Activated naive CD4-positive, alpha-beta T cell treated with anti-CD3 and anti-CD28 coated beads for 36 hours (primary cell): ENCODE measurements at places on chromosomes 2 and 18.
A peak's percentile ranks its signal among the peaks of the same experiment; 100 is the strongest.

GRCh38 chr2:10412380-10412779, 35.7 kb downstream of the ODC1 start:
- peak; percentile 69 for DNase-seq

DNA sequence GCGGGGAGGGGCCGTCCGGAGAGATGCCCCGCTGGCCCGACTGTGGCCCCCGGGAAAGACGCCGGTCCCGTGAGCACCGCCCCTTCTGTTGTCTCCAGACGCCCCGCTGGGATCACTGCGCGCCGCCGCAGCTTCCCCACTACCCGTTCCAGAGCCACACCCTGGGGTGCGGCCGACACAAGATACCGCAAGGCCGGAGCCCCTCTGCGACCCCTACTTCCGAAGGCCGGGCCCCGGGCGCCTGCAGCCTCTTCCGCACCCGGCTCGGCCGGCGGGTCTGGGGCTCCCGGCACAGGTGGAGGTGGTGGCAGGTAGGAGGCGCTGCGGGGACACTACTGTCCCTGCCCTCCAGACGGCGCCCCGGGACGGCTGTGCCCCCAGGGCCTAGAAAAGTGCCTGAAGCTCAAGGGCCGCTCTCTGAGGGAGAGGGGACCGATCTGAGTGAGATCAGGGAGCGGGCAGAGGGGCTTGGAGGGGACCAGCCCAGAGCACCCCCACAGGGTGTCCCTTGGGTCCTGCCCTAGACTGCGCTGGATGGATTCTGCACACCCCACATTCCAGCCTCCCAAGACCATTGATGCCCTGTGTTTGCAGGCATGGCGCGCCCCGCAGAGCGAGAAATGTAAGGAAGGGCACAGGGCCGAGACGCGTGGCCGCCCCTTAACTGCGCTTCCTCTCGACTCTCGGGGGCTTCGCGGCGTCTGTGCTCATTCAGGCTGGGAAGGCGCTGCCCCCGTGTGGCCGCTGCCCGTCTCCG, 80.0 kb downstream of the GFPT1 start:
- peak; percentile 76 for DNase-seq

GRCh38 chr2:173218326-173219056, 136.2 kb upstream of the CDCA7 start:
- no peak for DNase-seq

GRCh38 chr2:216094701-216095100, 13.0 kb downstream of the TMEM169 start:
- no peak for DNase-seq

DNA sequence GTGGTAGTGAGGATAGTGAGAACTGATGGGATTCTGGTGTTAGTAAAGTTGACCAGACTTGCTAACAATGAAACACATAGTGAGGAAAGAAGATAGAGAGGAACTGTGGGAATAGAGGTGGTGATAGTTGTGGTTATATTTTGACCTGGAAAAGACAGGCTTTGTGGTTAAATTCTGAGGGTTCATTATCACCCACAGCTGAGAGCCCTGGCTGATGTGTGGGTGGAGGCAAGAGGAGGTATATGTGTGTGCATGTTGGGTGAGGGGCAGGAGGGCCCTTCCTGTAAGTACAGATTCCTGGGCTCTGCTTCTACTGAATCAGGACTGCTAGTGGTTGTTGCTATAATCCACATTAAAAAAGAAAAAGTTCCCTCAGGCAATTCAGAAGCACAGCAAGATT, 26.2 kb upstream of the TMEM163 start:
- DNase-seq, result no peak

DNA sequence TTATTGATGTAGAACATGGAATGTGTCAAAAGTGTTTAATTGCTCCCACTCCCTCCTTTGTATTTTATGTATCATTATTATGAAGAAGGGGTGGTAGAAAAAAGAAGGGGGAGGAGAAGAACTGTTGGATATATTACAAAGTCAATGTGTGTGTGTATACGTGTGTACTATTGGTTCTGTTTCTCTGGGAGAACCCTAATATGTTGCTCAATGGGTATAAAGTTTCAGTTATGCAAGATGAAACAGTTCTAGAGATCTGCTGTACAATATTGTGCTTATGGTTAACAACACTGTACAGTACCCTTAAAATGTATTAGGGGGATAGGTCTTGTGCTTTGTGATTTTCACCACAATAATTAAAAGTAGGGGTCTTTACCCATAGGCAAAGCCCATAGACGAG, 58.1 kb upstream of the ZC3H15 start:
- no peak for DNase-seq

GRCh38 chr2:226715347-226715990, 84.2 kb downstream of the IRS1 start:
- DNase-seq, result no peak

GRCh38 chr2:147405651-147406050, 439.2 kb upstream of the ACVR2A start:
- DNase-seq, result no peak

- no peak for DNase-seq
These were observed 148.9 kb downstream of the ZEB2 start for GRCh38 chr2:144370937-144371584.

GRCh38 chr18:64253222-64253621, 104.3 kb upstream of the LINC00305 start:
- no peak for DNase-seq

DNA sequence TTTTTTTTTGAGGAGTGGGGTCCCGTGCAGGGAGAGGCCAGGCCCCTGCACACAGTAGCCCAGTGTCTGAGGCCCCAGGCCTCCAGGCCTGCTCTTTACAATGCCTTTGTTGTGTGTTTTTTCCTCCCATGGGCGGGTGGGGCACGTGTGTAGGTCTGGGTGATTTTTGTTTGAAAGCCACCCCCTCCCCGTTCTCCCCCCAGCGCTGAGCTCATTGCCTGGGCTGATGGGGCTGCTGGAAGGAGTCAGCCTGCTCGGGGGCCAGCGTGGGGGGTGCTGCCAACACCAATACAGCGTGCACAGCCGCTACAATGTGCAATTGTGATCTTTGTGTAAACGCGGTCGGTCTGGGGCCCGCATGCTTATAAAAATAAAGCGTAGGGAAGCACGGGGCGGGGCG, 142.7 kb downstream of the DYSF start:
- DNase-seq, result no peak

DNA sequence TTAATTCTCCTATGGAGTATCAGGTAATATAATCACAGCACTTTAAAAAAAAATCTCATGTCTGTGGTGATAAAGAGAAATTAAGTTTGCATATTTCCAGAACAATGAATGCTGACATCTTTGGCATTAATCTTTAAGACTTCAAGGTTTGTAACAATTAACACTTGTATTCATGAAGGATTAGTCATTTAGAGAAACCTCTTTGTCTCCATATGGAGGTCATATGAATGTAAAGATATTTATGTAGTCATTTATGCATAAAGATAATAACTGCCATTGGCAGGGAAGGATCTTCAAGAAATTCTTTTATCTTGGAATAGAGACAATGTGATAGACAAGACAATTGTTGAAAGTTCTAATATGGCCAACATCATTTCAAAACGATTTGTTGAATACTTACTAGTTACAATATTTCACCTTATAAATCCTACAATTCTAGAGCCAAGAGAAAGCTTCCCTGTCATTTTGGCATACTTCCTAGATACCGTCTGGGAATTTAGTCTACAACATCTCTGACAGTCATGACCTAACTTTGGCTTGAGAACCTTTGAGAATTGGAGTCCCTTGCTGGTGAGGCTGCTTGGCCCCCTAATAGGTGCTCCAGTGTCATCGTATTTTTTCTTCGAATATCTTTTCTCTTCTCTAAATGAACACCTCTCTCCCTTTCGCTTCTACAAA, 33.6 kb downstream of the RASGRP3 start:
- no peak for DNase-seq

- no peak for DNase-seq
These were observed 142.2 kb downstream of the EPHA4 start for GRCh38 chr2:221429741-221430491.

DNA sequence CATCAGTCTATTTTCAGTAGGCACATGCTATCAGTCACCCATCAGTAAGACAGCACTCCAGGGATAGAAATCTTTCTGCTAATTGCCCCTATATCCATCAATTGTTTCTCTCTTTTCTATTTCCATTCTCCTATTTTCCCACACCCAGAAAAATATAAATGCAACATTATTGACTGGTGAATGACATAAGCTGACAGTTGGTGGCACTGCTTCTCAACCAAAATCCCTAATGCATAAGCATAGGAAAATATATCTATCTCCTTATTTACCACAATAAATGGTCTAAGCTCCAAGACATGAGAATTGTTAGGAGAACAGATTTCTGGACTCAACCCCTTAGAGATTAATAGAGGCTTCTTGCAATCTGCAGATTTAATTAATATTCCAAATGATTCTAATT, 64.0 kb upstream of the REG3A start:
- no peak for DNase-seq

- DNase-seq, result no peak
These were observed 71.2 kb upstream of the STPG4 start for GRCh38 chr2:47226132-47226922.

- no peak for DNase-seq
These were observed 179.4 kb upstream of the ARL4C start for GRCh38 chr2:234676109-234676782.

- no peak for DNase-seq
These were observed 34.2 kb downstream of the ATOH8 start for GRCh38 chr2:85787981-85788340.

DNA sequence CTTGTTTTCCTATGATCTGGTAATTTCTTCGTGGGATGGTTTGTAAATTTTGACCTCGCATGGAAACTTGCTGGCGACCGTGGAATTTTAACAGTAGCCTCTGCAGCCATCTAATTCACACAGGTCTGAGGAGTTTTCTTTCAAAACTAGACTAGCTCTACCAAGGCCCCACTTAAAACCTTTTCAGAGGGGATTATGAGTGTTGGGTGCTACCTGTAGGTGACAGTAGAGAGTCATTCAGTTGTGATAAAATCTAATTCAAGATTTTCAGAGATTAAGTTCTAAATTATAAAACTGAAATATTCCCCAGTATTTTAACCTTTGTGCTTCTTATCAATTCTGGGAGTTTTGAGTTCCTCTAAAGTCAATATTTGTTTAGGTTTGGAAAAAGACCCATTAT, 31.0 kb downstream of the THSD7B start:
- no peak for DNase-seq

GRCh38 chr2:158097481-158097880, 4.2 kb upstream of the UPP2 start:
- no peak for DNase-seq

DNA sequence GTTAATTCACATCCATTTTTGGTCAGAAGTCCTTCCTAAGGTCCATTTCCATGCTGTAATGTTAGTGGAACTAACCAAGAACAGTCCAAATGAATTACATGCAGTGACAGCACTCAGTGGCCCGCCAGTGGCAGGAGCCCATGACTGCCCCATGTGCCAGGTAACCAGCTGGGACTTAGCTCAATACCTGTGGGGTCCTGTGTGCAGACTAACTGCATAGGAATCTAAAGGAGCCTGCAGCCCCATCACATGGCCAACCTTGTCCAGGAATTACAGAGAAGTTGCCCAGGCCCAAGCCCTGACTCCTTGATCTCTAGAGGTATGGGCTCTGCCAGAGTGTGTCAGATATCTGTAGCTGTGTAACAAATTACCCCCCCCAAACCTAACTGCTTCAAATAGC, 35.4 kb upstream of the GPR17 start:
- DNase-seq, result peak; percentile 2

DNA sequence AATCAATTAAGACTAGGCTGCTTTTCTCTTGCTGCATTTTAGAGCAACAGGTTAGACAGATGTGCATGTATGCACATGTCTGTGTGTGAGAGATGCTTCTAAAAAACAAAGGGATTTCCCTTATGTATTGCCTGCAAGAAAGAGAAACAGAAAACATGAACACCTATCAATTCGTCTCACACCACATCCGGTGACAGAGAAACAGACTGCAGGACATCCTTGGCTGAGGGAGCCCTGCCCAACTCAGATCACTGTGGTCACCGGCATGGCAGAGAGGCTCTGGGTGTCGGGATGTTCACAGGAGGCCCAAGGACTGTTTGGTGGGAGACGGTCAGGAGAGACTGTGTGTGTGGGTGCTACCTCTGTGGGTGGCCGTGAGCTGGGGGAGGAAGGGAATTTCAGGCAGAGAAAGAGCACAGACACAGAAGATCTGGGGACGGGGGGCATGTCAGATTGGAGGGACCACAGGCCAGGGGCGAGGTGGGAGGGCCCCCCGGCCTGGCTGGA, 24.9 kb downstream of the FHL2 start:
- DNase-seq, result peak; percentile 10

GRCh38 chr2:184644685-184645084, 46.4 kb downstream of the ZNF804A start:
- DNase-seq, result no peak

DNA sequence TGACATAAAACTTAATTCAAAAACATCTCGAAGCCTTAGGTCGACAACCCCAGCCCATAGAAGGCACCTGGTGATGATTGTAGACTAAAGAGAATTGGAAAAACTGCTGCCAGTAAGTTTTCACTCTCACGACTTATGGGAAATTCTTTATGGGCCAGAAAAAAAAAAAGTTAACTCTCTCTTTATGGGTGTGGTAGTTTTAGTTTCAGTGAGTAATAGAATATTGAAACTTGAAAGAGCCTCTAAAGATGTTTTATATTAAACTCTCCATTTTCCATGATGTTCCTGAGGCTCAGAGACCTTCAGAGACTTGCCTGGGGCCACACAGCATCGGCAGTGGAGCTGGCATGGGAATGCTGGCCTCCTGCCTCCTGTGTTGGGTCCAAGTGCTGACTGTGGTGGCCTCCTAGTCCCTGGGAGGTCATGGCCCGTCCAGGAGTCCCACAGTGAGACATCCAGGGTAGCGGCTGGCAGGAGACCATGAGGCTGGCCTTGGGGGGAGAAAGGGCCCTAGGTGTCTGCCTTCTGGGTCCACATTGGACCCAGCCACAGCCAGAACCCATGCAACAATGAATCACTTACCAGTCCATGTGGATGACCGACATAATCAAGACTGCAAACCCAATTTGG, 158.9 kb downstream of the SEPTIN10 start:
- no peak for DNase-seq

DNA sequence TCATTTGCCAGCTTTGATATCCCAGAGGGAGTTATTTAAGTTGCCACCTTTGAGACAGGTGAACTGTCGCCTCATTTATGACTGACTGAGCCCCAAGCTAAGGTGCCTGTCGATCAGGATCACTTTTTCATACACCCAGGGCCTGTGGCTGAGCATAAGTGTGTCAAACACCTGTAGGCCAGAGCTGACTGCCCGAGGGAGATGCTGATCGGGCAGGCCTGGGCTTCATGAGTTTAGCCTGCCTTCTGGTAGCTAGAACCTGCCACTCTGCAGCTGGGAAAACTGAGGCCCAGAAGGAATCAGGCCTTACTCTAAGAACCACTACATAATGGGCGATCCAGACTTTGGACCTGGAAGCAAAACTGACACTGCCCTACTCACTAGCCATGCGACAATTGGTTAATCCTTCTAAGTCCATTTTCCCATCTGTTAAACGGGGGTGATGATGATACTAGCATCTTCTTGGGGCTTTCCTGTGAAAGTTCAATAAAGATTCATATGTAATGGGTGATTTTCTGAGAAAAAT, 188.7 kb upstream of the GLI2 start:
- no peak for DNase-seq

GRCh38 chr18:55841314-55841713, 253.3 kb upstream of the TCF4 start:
- no peak for DNase-seq

- DNase-seq, result no peak
These were observed 262.8 kb upstream of the RASGRP3 start for GRCh38 chr2:33213648-33214047.

- peak; percentile 27 for DNase-seq
These were observed 246.1 kb upstream of the TNP1 start for GRCh38 chr2:217105733-217106649.
